Trophoblast cell (in vitro differentiated cells and primary cell): ENCODE measurements at places on chromosomes 6 and 20.
A peak's percentile ranks its signal among the peaks of the same experiment; 100 is the strongest.

DNA sequence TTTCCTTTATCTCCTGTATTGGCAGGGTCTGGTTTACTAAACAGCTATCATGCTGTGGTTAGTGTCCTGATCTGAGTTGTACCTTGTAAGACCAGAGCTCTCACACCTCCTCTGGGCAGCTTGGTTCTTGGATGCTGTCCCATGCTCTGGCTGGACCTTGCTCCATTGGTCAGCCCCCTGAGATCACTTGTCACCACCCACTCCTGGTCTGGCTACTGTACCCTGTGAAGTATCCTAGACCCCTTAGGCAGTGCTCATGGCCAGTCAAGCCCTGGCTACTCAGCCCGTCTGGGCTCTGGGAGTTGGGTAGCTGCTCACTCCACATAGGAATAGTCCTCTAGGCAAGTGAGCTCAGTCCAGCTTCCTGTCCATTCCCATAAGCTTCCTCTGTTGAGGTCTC lies 31.1 kb downstream of the ADGRF4 start:
- DNase-seq = no peak

DNA sequence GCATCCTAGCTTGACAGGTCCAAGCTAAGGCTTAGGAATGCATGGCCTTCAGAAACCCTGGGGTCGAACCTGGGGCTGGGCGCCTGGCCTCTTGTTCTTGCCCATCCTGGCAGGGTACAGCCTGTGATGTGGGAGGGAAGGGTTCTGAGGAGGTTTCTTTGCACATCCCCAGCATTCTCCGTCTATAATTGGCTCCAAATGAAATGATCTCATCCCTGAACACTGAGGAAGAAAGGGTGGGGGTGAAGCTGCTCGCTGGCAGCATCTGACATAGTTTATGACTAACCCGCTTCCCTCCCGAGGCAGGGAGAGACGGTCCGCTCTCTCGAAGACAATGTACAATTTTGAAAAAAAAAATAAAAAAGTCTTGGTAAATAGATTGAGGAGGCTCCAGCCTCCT lies 67.1 kb upstream of the ZNFX1 start:
- peak; percentile 7 for DNase-seq

DNA sequence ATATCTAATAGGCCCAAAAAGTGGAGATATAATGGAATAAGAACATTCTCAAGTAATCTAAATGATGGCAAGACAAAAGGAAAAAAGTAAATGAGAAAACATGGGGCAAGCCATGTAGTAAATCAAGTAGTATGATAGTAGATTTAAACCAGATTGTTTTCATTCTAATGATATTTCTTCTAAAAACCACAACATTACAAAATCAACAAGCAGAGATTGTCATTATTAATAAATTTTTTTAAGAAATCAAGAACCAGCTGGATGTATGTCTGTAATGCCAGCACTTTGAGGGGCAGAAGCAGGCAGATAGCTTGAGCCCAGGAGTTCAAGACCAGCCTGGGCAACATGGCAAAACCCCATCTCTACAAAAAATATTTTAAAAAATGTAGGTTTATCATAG lies 155.0 kb downstream of the RNGTT start:
- DNase-seq = no peak

DNA sequence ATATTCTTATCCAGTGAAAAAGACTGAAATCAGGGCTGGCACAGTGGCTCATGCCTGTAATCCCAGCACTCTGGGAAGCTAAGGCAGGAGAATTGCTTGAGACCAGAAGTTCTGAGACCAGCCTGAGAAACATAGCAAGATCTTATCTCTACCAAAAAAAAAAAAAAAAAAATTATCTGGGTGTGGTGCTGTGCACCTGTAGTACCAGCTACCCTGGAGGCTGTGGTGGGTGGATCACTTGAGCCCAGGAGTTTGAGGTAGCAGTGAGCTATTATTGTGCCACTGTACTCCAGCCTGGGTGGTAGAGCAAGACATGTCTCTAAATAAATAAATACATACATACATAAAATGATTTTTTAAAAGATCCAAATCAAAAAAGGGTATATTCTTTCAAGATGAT lies 6.3 kb downstream of the CALHM6 start:
- DNase-seq = no peak
